GM13977 (cell line): ENCODE measurements at places on chromosomes 12 and 14.

DNA sequence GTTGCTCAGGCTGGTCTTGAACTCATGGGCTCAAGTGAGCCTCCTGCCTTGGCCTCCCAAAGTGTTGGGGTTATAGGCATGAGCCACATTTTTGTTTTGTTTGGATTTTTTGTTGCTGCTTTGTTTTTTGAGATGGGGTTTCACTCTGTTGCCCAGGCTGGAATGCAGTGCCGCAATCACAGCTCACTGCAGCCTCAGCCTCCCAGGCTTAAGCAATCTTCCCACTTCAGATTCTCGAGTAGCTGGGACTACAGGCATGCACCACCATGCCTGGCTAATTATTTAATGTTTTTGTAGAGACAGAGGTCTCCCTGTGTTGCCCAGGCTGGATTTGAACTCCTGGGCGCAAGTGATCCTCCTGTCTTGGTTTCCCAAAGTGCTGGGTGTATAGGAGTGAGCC lies 5.7 kb upstream of the PLEK2 start:
- DNase-seq: no peak

GRCh38 chr12:6647083-6647604 lies at the start of gene ACRBP:
TSS of gene ACRBP (minus strand) at chr12:6647432. CDS start at chr12:6647366, 66 bp downstream.
- peak; percentile 70 for DNase-seq

DNA sequence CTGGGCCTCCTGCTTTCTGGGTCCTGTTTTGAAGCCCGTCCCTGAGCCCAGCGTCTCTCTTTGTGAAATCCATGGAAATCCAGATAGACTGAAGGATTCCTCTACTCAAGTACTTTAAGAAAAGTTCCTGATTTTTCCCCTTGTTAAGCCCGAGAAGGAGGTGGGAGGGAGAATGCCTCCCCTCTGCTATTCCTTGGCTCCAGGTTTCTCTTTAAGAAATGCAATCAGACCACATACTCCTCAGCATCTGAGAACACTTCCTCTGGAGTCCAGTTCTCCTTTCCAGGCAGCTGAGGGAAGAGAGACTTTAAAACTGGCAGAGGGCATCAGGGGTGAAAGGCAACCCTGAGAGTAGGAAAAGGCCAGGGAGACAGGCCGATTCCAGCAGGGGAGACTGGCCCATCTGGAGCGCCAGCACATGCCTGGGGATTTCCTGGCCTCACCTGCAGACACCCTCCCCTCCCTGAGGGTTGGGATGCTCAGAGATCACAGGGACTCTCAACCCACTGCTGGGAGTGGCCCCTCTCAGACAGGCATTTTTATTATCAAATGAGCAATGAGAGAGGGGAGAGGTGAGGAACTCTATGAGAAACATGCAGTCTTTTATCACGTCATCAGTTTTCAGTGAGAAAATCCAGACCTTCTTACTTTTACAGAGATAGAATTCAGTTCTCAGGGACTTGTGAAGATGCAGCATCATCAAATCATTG lies 2.0 kb upstream of the EMP1 start:
- DNase-seq: no peak

DNA sequence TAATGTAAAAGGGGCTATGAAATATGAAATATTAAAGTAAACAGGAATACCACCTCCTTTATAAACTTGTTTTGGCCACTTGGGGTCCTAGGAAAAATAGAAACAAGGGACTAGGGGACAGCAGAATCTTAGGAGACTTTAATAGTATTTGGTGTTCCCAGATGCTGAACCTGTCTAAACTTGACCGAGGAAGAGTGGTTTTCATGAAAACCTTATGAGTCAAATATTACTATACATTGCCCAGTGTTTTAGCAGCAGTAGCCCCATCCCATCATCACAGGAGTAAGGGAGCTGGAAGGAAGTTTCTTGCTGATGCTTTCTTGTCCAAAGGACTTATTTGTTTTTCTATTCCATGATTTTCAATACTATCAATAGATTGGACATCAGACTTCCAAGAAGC lies 177.5 kb upstream of the CAND1 start:
- DNase-seq: no peak

- no peak for DNase-seq
Measured at GRCh38 chr12:117724543-117724942, 244.2 kb downstream of the KSR2 start.

GRCh38 chr14:64806862-64807495 lies 72.7 kb downstream of the SPTB start:
- no peak for DNase-seq

GRCh38 chr12:58532855-58533608 lies 387.3 kb downstream of the LRIG3 start:
- no peak for DNase-seq

DNA sequence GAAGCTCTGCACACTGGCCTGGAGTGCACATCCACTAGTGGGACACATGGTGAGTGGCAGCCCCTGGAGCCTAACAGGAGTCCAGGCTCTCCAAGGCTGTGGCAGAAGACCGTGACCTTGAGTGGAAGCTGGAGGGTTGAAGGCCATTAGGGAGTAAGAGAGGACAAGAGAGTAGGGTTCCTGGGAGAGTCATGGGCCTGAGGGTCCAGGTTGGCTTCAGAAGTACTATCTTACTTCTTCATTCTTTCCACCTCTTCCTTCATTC lies 406 bp downstream of the IL23A start:
- DNase-seq: no peak

DNA sequence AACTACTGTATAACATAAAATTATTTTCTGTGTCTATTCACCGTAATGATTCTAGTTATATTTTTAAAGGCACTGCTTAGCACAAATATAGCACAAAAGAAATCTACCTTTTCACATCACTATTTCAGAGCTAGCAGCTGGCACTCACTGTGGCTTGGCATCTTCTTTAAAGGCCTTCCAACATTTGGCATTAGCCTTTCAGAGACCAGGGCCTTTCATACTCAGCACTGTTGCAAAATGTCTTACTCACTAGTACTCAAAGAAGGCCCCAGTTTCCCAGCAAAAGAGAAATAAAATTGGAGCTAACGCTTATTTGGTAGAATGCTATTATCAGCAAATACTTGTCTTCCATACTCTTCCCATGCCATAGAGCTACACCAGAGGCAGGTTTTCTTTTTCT lies 238.4 kb downstream of the MED13L start:
- no peak for DNase-seq

GRCh38 chr12:86333955-86334522 lies 77.8 kb upstream of the MGAT4C start:
- no peak for DNase-seq

- DNase-seq: no peak
Measured at GRCh38 chr12:100372853-100373640, 16.2 kb downstream of the SLC17A8 start.

- DNase-seq: peak; percentile 41
Measured at GRCh38 chr12:27277846-27278260, 33.8 kb downstream of the STK38L start.

GRCh38 chr12:10362828-10363657 lies 26.8 kb downstream of the KLRK1 start:
- DNase-seq: no peak

DNA sequence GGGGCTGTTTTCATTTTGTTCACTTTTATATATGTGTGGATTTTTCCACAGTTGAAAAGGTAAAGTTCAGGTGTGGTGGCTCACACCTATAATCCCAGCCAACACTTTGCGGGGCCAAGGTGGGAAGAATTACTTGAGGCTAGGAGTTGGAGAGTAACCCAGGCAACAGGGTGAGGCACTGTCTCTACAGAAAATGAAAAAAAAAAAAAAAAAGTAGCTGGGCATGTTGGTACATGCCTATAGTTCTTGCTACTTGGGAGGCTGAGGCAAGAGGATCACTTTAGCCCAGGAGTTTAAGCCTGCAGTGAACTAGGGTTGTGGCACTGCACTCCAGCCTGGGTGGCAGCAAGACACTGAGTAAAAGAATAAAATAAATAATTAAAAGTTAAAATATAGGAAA lies 326.5 kb downstream of the NAV3 start:
- DNase-seq: no peak

GRCh38 chr12:121883315-121883660 lies 5.3 kb upstream of the PSMD9 start:
- DNase-seq: no peak

GRCh38 chr14:103692871-103693270 lies 22.4 kb downstream of the XRCC3 start:
- no peak for DNase-seq

DNA sequence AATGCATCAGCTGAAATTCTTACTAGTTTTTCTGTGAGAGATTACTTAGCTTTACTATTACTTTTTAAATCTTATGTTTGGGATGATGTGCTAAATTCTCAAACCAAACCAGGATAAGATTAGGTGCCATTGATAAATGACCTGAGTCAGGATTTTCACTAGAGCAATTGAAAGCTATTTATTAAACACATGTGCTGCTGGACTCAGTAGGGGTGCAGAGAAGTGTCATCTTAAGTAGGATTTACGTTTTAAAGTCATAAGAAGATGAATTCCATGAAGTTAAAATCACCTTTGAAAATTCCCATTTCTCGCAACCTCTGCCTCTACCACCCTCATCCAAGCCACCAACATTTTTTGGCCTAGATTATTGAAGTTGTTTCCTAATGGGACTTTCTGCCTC lies 8.8 kb downstream of the TMEM263 start:
- no peak for DNase-seq

DNA sequence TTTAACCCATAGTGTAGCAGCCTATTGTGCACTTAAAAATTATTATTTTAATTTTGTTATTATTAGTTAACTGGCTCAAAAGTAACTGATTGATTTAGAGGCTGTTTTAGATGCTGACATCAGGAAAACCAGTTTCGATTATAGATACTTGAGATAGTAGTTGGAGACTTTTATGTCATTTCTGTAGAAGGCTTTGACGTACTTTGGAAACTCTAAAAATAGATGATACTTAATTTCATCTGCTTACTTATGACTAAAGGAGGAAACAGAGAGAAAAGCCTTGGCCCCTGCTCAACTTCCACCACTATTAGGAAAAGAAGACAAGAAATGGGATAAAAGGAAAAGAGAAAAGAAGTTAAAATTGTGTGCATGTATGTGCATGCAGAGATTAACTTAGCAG lies 219.3 kb upstream of the HMGA2 start:
- DNase-seq: no peak

DNA sequence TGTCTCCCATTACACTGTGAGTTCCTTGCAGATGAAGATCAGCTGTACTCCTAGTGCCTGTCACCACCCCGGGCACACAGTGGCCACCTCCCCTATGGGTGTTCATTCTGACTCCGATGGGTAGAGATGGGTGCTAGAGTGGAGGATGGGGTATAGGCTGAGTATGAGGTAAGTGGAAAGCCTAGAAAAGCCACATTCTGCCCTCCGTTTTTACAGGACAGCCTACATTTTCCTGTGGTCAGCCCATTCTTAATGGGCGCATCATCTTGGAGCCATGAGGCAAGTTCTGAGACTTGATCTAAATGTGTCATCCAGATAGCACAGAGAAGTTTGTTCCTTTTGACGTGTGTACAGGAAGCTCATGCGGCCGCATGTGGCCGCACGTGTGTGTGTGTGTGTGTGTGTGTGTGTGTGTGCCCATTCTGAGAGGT lies 166.7 kb upstream of the HIF1A start:
- DNase-seq: no peak

DNA sequence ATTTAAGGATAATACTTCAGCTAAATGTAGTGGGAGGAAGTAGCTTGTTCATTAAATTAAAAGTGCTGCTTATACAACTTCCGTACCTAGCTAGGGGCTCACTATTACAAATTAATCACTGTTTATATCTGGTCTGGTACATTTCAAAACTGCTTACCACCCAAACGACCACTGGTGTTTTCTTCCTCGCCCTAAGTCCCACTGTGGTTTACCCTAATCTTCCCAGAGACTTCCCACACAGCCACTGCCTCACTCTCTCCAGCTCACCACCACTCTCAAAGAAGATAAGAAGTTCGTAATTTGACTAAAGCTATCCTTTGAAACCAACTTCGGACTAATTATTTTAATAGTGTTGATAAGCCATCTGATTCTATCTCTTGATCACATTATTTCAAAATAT lies 62.6 kb downstream of the PLXNC1 start:
- no peak for DNase-seq

DNA sequence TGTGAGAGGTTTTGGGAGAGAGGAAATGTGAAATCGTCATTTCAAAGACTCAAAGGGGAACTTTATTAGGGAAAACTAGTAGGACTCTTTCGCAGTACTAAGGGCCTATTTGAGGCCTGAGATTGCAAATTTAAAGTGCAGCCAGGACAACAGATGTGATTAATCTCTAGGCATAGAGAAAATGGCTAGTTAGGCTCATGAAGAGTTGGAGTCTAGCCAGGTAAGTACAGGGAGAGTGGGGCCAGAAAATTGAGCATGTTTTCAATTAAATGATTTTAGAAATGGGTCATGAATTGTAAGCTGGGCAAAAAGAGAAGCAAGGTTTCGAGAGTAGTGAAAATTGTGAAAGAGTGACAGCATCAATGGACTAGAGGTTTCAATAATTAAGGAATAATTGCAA lies 91.9 kb upstream of the LMNTD1 start:
- no peak for DNase-seq

DNA sequence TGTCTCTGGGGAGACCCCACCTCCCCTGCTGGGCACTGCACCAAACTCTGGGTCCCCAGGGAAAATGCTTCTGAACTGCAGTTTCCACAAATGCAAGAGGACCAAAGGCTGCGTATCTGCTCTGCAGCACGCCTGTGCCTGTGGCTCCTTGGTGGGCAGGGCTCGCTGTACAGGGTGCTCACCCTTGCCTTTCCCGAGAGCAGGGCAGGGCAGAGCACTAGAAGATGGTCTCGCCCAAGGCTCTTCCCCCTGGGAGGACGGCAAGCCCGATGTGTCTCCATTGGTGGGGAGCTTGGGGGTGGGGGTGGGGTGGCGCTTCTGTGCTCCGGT lies 175.3 kb upstream of the RTL1 start:
- DNase-seq: no peak

DNA sequence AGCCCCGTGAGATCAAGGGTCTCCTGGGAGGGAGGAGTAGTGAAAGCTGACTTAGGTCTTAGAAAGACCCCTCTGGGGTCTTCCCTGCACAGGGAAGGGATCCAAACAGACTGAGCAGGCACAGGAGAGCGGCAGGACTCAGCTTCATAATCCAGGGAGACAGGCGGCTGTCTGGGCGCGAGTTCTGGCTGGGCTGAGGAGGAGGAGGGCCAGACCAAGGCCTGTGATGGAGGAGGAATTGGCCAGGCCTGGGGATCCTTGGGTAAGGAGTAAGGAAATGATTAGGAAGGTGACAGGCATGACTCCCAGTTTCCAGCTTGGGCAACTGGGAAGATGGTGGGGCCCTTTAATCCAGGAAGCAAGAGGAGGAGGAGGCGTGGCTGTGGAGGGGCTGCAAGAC lies 93.1 kb downstream of the DICER1 start:
- DNase-seq: no peak

- DNase-seq: no peak
Measured at GRCh38 chr12:63915105-63915800, 70.8 kb downstream of the SRGAP1 start.

DNA sequence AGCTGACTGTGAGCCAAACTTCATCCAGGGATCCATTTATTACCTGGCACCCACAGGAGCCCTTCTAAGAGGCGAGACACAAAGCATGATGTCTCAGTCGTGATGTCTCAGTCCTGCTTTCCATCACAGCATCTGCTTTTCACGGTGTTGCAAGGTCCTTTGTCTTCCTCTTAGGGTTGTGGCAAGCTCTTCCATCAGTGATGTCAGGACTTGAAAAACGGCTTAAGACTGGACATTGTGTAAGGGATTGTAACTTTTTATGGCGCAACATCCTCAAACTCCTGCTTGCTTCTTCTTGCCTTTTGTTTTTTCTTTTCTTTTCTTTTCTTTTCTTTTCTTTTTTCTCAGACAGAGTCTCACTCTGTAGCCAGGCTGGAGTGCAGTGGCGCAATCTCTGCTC lies 586.5 kb upstream of the TMEM132C start:
- no peak for DNase-seq
